ENCODE measurements at places on chromosomes 16 and 17. TPM values are rescaled to one million over a fixed set of nuclear protein-coding genes. Genes with fewer than 3 reads are reported as not detected.

Gene HIGD1B
- total RNA-seq: 2.1 TPM

Gene STH
- total RNA-seq: not detected

Gene RAMP2
- 16.0 TPM for total RNA-seq

DNA sequence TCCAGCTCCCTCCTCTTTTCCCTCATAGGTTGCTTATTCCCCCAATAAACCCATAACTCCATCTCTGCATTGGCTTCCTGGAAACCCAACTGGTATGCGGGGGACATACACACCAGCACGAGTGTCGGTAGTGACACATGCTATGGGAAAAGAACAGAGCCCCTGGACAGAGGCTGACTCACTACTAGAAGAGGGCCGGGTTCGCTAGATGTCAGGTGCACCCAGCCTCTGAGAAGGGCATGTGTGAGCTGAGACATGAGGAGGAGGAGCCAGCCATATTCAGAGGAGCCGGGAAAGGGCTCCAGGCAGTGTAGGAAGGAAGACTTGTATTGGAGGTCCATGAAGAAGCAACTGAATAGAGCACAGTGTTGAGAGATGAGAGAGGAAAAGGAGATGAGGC lies 241.1 kb downstream of the SOX9 start:
- no peak for DNase-seq

DNA sequence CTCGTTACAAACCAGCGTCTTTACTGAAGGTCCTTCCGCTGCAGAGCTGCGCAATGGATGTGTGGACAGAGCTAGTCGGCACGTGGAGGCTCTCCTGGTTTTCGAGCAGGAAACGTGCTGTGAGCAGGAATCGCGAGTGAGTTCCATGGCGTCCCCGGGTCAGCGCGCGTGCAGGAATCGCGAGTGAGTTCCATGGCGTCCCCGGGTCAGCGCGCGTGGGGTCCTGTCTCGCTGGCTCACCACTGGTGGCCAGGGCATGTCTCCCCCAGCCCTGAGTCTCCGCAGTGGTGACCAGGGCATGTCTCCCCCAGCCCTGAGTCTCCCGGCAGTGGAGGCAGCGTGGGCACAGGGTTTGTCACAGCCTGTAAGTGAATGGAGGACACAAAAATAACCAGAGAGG lies 62.7 kb downstream of the KLHDC4 start:
- no peak for DNase-seq

Gene PEMT
- 10.9 TPM for total RNA-seq

DNA sequence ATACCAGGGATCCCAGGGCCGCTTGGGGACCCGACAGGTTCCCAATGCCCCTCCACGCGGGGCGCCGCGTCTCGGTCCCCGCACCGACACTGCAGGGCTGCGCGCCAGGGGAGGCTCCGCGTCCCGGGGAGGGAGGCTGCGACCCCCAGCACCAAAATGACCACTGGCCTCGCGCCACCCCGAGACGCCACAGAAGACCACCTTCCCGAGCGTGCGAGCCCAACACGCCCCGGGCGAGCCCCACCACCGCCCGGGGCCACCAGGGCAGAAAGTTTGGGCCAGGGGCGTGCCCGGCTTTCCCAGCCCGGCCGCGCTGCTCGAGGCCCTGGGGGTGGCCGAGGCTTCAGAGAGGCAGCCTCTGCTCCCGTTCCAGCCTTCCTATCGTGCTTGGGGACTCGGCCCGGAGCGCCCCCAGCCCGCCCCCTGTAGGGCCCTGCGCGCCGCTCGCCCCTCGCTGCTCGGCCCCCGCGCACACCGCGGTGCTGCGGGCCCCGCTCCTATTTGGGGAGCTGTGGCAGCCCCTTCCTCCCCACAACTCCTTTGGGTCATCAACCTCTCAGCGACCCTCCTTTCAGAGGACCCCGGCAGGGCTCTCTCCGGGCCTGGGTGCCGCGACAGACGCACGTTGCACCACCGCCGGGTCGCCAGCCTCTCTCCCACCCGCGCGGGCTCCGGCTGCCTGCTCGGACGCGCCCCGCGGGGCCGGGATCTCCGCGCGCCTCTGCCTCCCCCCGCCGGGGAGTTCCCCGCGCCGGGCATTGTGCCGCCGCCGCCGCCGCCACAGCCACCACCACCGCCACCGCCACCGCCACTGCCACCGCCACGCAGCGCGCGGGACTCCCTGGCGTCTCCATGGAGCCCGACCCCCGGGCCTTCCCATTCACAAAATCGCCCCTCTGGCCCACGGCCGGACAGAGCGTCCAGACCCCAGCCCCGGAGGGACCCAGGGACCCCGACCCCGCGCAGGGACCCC lies 892 bp downstream of the RBFOX3 start:
- DNase-seq: no peak

Gene NATD1
- 2.1 TPM for total RNA-seq

- no peak for DNase-seq
These were observed 112.8 kb downstream of the IRX5 start for GRCh38 chr16:55043499-55043898.

Gene PHOSPHO1
- total RNA-seq: 2.0 TPM

DNA sequence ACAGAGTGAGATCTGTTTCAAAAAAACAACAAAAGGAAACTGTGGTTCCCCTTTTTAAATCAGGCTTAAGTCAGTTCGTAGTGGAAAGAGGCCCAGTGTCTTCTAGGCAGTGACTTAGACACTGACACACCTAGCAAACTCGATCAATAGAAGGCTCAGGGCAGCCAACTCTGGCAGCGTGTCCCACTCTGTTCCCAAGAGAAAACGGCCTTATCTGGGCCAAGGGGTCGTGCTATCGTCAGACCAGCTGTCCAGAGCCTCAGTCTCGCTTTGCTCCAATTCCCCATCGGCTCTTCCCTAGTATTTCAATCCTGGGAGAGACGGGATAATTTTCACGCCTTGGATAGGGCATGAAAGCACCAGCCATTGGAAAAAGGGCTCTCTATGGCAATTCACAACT lies 72.9 kb downstream of the SLC5A11 start:
- DNase-seq: no peak

Gene KRT12
- total RNA-seq: not detected

DNA sequence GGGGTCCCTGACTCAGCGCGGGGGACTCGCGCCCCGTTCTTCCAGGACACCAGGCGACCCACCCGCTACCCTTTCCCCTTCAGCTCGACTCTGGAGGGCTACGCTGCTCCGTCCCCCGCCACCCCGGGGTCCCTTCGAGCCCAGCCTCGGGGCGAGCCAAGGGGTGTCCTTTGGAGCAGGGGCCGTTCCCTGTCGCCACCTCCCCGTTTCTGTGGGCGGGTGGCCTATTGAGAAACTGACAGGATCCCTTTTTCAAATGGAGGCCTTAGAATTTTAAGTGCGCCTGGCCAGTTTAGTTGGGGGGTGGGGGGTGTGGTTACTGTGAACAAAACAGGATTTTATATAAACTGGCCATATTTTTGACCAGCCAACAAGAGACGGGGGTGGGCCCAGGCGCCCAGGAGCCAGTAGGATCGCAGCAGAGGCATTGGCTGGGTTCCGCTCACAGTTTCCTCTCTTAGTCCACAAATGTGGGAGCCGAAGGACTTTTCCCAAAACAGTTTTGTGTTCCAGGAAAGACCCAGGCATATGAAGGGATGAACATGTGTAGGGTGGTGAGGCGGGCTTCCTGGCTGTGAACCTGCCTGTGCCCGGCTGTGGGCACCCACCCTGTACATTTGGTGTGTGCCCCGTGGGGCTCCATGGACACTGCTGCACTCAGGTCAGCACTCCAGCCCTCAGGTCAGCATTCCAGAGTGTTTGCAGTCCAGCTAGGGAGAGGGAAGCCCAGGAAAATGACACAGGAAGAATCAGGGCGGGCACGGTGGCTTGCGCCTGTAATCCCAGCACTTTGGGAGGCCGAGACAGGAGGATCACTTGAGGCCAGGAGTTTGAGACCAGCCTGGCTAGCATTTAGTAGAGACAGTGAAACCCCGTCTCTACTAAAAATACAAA lies 722 bp upstream of the TIMP2 start:
- no peak for DNase-seq

GRCh38 chr16:75289189-75289588 lies 37.8 kb upstream of the BCAR1 start:
- DNase-seq: no peak

DNA sequence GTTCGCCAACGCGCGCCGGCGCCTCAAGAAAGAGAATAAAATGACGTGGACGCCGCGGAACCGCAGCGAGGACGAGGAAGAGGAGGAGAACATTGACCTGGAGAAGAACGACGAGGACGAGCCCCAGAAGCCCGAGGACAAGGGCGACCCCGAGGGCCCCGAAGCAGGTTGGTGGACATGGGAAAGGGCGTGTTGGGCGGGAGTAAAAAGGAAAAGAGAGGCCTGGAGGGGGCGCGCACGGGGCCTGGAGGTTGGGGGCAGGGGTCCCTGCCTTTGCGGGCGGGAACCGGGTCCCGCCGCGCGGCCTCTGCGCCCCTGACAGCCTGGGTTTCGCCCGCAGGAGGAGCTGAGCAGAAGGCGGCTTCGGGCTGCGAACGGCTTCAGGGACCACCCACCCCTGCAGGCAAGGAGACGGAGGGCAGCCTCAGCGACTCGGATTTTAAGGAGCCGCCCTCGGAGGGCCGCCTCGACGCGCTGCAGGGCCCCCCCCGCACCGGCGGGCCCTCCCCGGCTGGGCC lies 2.1 kb downstream of the IRX5 start:
- no peak for DNase-seq

Gene SOCS7
- total RNA-seq: 18.0 TPM

DNA sequence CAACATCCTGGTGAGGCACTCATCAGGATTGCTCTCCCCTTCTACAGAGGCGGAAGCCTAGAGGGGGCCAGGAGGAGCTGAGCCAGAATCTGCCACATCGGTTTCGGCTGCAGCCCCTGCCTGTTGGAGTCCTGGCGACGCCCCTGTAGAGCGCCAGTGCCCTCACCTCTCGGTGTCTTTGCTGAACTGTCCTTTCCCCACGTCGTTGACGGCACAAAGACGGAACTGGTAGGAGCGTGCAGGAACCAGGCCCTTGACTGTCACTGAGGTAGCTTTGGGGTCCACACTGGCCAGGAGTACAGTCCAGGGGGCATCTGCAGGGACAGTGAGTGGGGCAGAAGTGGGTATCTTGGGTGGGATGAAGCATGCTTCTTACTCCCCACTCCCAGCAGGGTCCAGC lies 110.3 kb upstream of the CDC42EP4 start:
- DNase-seq: no peak

GRCh38 chr16:88847654-88848053 lies 9.1 kb downstream of the GALNS start:
- no peak for DNase-seq

Gene MEFV
- 0.58 TPM for total RNA-seq

DNA sequence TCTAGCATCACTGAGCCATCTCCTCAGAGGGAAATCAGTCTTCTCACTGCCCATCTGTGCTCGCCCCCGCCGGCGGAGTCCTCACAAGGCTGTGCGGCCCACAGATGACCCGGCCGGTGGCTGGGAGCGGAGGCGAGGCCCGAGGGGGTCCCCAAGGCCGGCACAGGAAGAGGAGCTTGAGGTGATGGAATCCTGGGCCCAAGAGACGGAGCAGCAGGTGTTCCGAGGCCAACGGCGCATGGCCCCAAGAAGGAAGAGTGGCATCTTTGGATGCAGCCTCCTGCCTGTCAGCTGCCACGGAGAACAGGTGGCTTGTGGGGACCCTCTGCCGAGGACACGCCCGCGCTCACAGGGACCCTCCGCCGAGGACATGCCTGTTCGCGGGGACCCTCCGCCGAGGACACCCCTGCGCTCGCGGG lies 72.7 kb upstream of the GNG13 start:
- no peak for DNase-seq

- no peak for DNase-seq
These were observed 39.7 kb upstream of the CREBBP start for GRCh38 chr16:3920206-3920605.

- DNase-seq: no peak
These were observed 2.1 kb upstream of the ZNF652 start for GRCh38 chr17:49364119-49364518.

DNA sequence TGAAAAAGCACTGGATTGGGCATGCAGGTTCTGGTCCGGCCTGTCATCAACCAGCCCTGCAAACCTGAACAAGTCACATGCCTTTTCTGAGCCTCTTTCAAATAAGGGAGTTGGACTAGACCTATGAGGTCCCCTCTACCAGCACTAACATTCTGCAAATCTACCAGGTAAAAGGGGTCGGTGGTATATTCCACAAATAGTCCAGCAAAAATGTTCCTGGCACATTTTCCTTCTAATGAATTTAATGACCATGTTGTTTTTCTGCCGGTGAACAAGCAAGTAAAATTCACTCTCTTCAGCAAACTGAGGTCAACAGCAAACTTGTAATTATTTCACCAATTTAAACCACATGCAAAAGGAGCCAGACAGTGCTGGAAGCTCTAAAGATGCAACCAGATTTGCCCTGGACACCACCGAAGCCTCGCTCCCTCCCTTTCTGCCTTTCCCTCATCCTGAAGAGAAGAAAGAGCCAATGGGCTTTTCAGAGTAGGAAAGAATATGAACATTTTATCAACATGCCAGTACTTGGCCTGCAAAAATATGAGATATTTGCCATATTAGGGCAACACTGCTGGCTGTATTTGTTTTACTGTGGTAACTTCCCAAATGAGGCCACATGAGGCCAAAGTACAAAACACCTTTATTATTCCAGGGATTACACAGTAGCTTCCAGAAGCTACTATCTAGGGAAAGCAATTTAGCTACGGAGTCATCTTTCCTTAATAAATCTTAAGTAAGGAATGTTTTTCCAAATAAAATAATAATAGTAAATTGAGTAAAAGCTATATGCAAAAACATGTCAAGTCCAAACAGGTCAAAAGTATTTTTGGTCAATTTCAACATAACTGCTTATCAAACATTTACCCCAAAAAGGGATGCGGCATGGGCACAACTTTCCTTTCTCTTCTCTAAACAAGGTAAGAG lies 45.0 kb downstream of the USP31 start:
- DNase-seq: no peak

DNA sequence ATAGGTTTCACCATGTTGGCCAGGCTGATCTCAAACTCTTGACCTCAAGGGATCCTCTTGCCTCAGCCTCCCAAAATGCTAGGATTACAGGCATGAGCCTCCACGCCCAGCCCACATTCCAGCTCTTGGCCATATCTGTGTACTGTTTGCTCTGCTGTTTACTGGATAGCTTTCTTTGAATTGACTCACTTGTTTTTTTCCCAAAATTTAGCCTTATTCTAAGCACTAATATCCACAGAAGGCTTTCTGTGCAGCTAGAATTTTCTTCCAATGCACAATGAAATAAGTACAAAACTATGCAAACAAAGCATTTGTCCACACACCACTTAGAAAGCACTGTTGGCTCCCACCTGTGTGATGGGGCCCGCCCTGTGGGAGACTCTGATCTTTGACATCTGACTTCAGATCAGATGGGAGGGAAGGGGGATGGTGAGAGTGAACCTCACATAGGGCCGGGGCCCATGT lies 72.2 kb downstream of the CLEC16A start:
- DNase-seq: no peak

Gene IRF8
- 20.6 TPM for total RNA-seq

GRCh38 chr16:70725024-70725911 lies 39.4 kb upstream of the MTSS2 start:
- no peak for DNase-seq

Gene BIRC5
- 19.7 TPM for total RNA-seq

Gene CRHR1
- 0.26 TPM for total RNA-seq

- DNase-seq: no peak
These were observed 9.6 kb upstream of the P2RX1 start for GRCh38 chr17:3925684-3926485.
